ENCODE measurements at places on chromosomes 7 and 10.

DNA sequence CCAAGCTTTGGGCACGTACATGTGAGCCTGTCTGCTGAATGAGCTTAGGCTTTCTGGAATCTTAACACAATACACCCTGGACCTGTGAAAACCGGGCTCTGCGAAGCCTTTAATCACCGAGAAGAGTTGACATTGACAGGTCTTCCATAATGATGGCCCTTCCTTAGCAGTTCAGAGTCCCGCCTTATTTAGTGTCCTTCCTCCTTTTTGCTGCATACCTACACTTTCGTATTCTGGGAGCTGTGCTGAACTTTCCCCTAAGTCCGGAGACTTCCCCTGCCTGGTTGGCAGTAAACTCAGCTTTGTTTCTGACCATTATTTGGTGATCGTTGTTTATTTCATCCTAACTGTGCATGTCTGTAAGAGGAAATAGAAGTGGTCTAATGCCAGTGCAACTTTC is 212.0 kb downstream of the CAMK1D start:
- H3K27ac ChIP-seq: no peak overlapping the region
- no peak overlapping the region for H3K4me3 ChIP-seq
- no peaks in the 10 kb centered on the region for H3K36me3 ChIP-seq
- no peaks in the 10 kb centered on the region for H3K27me3 ChIP-seq
- no peak for DNase-seq
- H3K4me1 ChIP-seq: peaks cover 40% of the 10 kb centered on the region

GRCh38 chr10:86940677-86941076 is 16.7 kb downstream of the MMRN2 start:
- H3K4me1 ChIP-seq: peaks cover 4% of the 10 kb centered on the region
- no peak overlapping the region for H3K27ac ChIP-seq
- no peak for DNase-seq
- H3K27me3 ChIP-seq: no peaks in the 10 kb centered on the region

DNA sequence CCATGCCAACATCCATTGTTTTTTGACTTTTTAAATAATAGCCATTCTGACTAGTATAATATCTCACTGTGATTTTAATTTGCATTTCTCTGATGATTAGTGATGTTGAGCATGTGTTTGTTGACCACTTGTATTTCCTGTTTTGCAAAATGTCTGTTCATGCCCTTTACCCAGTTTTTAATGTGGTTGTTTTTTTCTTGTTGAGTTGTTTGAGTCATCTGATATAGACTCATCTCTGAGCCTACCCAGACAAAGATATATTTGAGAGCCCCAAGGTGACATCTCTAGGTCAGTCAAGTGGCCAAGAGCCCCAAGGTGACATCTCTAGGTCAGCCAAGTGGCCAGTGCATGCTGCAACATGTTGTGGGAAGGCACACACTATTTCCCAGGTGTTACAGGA is 224.7 kb downstream of the HECW1 start:
- no peak overlapping the region for H3K27ac ChIP-seq
- no peak overlapping the region for H3K4me3 ChIP-seq
- H3K27me3 ChIP-seq: no peaks in the 10 kb centered on the region
- no peaks in the 10 kb centered on the region for H3K4me1 ChIP-seq
- H3K36me3 ChIP-seq: no peaks in the 10 kb centered on the region
- no peak for DNase-seq

DNA sequence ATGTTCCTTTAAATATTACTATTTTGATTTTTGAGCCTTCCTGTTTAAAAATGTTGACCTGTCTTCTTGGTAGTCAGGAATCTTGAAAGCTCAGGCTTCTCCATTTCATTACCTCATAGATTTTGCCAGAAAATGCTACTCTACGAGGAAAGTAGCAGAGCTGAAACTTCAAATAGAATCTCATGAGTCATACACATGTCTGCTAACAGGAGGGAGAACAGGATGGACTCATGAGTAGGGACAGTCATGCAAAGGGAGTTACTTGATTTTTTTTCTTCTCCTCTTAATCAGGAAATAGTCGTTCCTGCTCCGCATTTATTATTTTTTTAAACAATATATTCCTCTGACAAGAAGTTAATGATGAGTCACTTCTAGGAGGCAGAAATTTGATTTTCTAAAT is 37.0 kb upstream of the MINDY3 start:
- no peak for DNase-seq
- no peaks in the 10 kb centered on the region for H3K36me3 ChIP-seq
- H3K27me3 ChIP-seq: peaks cover 7% of the 10 kb centered on the region
- no peaks in the 10 kb centered on the region for H3K4me1 ChIP-seq

DNA sequence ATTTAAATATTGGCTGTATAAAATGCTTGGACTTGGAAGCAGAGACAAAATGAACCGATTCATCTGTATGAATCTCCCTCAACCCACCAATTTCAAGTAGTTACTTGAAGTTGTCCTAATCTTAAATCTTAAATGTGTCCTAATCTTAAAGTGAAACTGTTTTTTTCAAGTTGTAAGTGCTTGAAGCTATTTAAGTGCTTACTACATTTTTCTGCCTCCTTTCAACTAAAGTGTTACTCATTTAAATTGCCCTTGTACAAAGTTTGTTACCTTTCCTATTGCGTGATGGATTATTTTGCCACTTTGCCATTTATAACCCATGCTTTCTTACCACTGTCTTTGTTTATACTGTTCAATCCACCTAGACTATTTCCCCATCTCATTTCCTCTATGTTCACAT is 2.8 kb downstream of the BCAP29 start:
- H3K27ac ChIP-seq: no peak overlapping the region
- no peaks in the 10 kb centered on the region for H3K36me3 ChIP-seq
- H3K4me3 ChIP-seq: no peak overlapping the region
- H3K4me1 ChIP-seq: peaks cover 4% of the 10 kb centered on the region

DNA sequence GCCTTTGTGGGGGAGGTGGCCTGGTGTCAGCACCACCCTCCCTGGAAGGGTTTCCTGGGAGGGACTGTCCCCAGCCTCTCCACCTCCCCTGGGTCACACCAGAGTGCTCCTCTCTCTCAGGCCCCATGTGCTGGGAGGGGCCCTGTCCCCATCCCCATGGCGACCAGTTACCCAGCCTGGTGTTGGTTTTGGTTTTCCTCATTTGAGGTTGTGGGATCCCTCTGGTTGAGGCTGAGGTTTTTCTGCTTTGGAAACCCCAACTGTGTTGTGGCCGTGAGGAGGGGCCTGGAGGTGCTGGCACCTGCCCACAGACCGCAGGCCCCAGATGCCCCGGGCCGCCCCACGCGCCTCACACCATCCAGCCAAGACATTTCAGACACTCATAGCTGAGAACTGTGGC is 106.3 kb downstream of the GRK5 start:
- peak overlapping the region; percentile 55 for H3K27ac ChIP-seq
- H3K4me3 ChIP-seq: no peak overlapping the region
- peak; percentile 87 for DNase-seq
- H3K27me3 ChIP-seq: no peaks in the 10 kb centered on the region
- peaks cover 76% of the 10 kb centered on the region for H3K4me1 ChIP-seq

- DNase-seq: peak; percentile 37
- H3K27me3 ChIP-seq: no peaks in the 10 kb centered on the region
- no peaks in the 10 kb centered on the region for H3K36me3 ChIP-seq
- no peak overlapping the region for H3K27ac ChIP-seq
Measured at GRCh38 chr7:1510780-1511154, 6.6 kb upstream of the INTS1 start.

DNA sequence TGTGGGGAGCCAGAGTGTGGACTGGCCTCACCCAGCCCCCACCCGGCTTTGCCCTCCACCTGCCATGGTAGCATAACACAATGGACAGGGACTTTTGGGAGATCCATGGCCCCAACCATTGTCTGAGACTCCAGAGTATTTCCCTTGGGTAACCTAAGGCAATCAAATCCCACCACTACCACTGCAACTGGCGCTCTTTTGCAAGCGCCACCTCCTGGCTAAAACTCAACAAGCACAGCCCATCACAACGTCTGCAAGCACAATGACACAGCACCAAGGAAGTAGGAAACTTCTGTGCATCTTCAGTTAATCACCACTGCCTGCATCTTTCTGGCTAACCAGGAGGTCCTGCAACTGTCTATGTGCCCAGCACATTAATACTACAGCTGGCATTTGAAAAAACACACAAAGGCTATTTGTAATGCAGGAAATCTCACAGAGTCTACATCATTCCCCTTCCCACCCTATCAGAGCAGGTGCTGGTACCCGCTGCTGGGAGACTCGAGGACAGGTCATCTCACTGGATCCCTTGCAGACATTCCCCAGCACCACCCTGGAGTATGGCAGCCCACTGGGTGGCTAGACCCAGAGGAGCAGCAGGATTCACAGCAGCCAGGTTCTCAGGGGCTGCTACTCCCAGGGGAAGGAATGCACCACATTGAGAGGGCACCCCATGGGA is 27.7 kb downstream of the ANKRD26 start:
- no peak overlapping the region for H3K4me3 ChIP-seq
- no peak for DNase-seq
- H3K36me3 ChIP-seq: peaks cover 5% of the 10 kb centered on the region
- H3K4me1 ChIP-seq: no peaks in the 10 kb centered on the region
- no peaks in the 10 kb centered on the region for H3K27me3 ChIP-seq

DNA sequence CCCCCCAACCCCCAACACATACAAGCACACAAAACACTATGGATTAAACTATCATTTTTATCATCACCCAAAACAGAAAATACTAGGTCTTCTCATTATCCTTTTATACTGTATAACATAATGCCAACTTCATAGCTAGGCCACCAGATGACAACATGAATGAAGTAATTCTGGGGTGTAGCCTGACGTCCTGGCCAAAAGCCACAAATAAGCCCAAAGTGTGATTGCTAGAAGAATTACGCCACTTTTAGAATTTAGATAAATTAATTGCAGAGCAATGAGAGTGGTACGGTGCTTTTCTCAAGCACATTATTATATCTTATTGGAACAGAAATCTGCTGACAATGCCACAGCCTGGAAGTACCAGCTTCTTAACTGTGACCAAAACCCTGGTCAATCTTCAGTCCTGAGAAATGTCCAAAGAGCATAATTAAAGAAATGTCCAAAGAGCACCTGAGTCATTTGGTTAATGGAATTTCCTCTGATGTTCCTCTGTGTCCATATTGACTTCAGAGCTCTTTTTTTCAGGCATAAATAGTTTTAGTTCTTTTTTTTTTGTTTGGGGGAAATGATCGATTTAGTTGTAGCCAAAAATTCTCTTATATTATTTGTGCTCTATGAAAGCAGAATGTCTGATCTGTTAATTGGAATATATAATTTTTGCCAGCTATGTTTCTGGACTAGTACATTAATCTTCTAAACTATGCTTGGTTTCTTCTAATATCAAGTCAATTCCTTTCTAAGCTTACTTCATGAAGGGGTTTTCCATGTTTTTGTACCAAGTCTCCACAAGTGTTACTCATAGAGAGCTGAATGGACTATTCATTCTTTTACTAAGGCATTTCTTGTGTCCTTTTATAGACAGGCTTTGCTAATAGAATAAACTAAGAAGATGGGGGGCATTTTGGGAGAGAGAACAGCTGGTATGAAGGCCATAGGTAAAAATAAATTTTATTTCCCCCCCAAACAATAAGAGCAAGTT is 233.4 kb upstream of the SLC26A5 start:
- H3K4me3 ChIP-seq: no peak overlapping the region
- no peak overlapping the region for H3K27ac ChIP-seq
- DNase-seq: no peak
- H3K27me3 ChIP-seq: no peaks in the 10 kb centered on the region

Data from B cell (primary cell).